ENCODE measurements at places on chromosomes 2 and 18.

DNA sequence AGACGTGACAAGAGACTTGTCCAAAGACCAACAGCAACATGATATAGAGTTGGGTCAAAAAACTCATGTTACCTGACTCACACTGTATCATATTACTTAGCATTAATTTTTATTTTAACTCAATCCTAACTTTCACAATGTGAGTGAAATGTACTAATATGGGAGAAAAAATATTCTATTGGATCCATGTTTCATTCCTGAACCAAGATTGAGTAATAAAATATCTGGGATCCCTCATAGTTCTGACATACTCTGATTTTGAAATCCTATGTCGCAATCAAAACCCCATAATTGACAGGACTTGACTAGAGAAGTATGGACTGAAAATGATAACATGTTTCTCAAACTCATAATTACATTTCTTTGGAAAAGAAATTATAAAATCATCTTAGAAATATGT, 190.4 kb downstream of the RIT2 start:
- DNase-seq, result no peak

DNA sequence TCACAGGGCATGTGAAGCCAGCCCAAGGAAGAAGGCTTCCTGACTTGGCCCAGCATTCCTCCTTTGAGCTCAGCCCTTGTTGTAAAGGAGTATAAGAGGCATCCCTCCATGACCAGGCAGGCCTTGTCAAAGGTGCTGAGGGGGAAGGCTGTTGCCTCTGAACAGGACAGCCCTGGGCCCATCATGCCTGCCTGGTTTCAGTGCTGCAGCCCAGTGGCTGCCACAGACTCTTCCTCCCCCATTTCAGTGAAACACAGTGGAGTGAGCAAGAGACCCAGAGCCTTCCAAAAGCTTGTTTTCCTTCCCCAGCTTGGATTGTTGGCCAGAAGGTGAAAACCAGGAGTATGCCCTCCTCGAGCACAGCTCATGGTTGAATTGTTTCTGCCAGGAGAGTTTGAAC, 19.9 kb upstream of the RPL37A start:
- DNase-seq, result no peak

DNA sequence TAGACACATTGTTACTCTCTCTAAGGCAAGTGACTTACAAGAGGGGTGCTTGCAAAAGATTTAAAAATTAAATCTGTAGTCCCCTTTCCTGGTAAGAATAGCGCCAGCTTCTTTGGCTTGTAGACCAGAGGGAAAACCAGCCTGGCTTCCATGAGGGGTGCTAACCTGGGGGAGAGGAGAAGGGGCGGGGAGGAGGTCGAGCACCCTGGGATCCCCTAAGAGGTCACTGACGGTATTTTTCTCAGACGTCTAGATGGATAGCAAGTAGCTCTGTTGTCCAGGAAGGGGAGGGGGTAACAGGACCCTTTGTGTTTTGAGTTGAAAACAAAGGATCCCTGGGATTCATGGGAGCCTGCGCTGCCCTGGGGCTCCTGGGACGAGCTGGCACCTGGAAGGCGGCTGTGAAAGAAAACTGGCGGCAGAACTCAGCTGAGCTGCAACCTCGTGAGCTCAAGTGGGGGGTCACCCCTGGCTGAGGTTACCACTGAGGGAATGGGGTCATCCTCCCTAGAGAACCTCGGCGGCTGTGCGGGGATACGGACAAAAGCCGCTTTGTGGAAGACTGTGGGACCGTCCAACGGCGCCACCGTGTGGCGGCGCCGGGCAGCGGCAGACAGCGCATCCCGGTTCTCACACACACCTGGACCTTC, 37.8 kb upstream of the MRPL19 start:
- DNase-seq, result peak; percentile 63

DNA sequence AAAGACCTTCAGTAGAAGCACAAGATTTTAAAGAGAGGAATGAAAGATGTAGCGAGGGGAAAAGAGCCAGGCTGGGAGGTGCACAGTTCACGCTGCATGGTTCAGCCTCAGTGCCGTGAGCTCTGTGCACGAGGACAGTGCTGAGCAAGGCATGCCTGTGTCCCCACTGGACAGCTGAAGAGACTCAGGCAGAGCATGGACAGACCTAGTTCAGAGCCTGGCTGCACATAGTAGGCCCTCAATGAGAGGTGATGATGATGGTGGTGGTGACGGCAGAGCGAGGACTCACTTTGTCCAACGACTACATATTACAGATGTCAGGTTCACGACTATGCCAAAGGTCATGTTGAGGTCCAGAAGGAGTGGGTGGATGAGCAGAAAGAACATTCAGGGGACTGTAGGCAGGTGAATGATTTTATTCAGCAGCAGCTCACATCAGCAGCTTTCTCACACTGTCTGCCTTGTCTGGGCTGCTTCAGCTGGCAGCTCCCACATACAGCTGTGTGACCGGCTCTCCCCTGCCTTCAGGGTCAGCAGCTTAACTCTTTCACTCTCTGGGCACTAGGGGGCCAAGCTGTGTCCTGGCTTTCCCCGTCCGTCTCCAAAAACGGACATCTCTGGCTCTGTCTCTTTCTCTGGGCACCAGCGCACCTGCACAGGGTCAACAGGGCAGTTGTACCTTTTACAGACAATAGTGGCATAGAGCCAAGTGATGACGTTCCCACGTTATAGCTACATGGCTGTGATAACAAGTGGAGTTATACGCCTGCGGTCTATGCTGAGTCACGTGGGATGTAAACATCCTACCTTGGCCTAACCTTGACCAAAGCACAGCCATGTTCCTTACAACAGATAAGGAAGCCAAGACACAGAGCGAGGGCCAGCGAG, 128.8 kb upstream of the MSH6 start:
- DNase-seq, result no peak

GRCh38 chr2:190670182-190670946, 21.5 kb downstream of the NAB1 start:
- DNase-seq, result no peak

DNA sequence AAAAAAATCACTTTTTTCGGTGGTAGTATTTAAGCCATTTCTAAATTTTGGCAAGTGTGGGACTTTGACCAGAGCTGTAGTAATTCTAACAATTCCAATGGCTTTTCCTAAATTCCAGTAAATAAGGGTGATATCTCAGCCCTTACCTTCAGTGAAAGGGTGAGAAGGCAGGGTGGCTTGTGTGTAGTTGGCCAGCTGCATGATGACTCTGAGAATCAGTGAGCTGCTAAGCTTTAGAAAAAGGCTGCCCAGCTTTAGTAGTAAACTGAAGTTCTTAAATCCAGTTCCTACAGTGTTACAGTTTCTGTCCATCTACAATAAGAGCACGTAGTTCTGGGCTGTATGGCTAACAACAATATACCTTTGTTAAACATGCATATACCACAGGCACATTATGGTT, 42.0 kb downstream of the OXER1 start:
- no peak for DNase-seq

- DNase-seq, result no peak
Measured at GRCh38 chr2:29448096-29448688, 333.0 kb downstream of the CLIP4 start.

GRCh38 chr2:39640107-39640506, 25.6 kb upstream of the TMEM178A start:
- DNase-seq, result no peak

DNA sequence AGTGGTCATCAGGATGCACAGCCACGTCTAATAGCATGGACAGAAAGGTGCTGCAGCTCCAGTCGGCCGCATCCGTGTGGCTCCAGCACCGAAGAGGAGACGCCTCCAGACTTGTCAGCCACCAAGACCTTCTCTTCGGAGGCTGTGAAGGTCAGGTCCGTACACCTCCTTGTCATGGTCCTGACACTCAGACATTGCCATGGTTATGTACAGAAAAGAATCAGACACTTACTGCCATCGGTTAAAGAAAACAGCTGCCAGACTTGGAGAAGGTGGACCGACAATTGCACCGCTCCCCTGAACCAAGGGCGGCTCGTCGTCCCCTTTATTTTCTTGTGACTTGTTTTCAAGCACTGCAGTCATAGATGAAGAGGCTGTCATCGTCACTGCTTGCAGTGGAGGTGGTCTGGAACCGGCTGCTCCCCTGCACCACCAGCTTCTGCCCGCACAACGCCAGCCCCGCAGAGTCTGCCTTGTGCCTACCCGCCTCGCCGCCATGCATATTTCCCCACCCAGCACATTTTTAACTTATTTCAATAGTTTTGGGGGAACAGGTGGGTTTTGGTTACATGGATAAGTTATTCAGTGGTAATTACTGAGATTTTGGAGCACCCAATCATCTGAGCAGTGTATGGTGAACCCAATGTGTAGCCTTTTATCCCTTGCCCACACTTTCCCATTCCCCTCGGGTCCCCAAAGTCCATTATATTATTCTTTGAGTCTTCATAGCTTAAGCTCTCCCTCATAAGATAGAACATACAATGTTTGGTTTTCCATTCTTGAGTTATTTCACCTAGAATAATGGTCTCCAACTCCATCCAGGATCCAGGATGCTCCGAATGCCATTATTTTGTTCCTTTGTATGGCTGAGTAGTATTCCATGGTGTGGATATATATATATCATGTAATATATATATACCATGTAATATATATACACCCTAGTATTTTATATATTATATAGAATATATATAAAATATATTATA, 18.1 kb downstream of the FBXO48 start:
- no peak for DNase-seq

DNA sequence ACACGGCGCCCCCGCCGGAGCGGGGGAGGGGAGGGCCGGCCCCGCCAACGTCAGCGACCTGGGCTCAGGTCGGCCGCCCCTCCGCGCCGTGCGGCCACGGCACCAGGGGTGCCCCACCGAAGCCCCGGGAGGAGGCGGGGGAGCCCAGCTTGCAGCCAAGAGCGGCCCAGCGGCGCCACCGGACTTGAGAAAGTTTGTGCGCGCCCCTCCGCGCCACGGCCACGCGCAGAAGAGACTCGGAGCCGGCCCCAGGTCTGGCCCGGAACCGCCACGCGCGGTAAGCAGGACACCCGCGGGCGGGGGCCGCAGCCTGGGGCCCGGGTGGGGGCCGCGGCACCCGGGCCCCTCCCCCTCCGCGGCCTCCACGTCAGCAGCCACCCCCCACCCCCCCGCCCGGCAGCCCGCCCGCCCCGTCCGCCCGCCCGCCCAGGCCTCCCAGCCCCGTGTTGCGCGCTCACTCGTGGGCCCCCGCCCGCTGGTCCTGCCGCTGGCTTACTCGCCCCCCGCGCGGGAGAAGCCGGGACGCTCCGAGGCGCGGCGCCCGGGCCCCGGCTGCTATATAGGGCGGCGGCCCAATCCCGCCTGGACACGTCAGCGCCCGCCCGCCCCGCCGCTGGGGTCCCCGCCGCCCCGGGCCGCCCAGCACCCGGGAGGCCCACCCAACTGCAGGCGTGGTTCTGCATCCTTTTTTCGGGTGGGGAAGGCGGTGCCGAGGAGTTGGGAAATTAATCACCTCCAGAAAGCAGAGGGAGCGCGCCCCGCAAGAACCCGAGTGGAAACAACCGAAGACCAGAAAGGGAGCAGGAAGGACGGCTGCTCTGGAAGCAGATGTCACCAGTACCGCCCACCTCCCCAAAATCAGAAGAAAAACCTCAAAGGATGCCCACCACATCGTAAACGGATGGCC, 42.9 kb downstream of the HDLBP start:
- peak; percentile 88 for DNase-seq

DNA sequence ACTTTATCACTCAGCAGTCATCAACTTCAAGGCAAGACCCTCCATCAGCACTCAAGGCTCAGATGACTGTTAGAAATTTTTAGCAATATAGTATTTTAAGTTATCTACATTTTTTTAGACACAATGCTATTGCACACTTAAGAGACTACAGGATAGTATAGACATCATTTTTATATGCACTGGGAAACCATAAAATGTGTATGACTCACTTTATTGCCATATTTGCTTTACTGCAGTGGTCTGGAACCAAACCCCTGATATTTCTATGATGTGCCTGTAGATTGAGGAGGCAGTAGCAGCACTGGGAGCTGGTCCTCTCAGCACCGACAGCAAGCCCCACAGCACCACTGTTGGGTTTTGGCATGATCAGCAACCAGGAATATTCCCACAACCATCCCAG, 264.8 kb upstream of the HNRNPA3 start:
- no peak for DNase-seq

DNA sequence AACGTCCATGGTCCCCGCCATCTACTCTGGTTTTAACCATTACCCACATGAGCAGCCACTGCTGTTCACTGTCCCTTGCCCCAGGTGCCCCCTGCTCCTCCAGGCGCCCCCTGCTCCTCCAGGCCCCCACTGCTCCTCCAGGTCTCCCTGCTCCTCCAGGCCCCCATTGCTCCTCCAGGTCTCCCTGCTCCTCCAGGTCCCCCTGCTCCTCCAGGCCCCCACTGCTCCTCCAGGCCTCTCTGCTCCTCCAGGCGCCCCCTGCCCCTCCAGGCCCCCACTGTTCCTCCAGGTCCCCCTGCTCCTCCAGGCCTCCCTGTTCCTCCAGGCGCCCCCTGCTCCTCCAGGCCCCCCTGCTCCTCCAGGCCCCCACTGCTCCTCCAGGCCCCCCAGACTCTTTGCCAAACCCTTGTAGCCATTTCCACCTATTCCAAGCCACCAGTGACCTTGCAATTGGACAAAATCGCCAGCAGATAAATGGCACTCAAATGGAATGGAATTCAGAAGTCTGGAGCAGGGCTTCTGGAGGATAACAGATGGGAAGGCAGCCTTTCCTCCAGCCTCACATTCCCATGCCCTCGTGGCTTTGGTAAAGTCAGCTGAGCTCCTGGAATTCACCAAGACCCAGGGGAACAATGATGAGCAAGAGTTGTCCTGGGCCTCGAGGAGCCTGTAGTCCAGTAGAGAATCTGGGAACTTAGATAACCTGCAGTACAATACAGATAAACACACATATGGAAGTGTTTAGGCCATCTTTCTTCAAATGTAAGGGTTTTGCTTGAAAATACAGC, 13.3 kb upstream of the RPL31 start:
- peak; percentile 76 for DNase-seq

GRCh38 chr18:74520096-74520833, 14.0 kb upstream of the CNDP1 start:
- DNase-seq, result no peak

DNA sequence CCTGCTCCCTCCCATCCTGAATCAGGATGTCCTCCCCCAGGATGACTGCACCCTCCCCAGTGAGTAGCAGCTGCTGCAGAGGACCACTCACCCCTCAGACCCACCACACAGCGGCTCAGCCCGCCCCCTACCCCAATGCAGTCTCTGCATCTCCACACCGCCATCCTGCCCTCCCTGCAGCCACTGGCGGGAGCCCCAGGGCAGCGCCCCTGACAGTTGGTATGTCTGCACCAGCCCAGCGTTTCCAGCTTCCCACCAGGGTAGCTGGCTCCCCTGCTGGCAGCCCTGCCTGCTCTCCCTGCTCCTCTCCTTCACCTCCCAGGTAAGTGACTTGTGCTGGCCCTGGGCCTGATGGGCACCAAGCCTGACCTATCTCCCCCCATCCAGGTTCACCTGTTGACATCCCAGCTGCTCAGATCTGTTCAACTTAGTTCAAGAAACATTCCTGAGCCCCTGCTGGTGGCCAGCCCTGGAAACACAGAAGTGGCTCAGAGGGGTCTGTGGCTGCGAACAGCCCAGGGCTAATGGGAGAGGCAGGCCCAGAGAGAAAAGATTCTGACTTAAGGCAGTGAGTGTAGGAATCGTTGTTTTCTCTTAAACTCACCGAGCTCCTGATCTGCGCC, 117.7 kb upstream of the RAB6C start:
- DNase-seq, result no peak
